Mesenteric fat pad (tissue), 1 donor: ENCODE measurements at places on chromosomes 13 and 19. TPM values are rescaled to one million over a fixed set of nuclear protein-coding genes. Genes with fewer than 3 reads are reported as not detected.
A peak's percentile ranks its signal among the peaks of the same experiment; 100 is the strongest.

KIR2DL4 gene
- total RNA-seq: 0.22 TPM

GPR12 gene
- total RNA-seq: not detected

DNA sequence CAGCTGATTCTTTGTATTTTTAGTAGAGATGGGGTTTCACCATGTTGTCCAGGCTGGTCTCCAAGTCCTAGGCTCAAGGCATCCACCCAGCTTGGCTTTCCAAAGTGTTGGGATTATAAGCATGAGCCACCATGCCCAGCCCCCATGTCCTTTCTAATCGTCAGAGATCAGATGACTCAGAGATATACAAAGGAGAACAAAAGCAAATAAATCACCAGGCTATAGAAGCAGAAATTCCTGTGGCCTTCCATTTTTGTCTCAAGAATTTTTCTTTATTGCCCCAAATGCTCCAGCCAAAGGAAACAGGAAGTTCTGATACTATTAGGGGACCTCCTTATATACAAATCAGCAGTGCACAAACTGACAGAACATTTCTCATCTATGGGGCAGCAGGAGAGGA, 207.8 kb downstream of the RFC3 start:
- no peak for DNase-seq

OLFM4 gene
- total RNA-seq: 0.80 TPM

HSPB6 gene
- 506 TPM for total RNA-seq

DNA sequence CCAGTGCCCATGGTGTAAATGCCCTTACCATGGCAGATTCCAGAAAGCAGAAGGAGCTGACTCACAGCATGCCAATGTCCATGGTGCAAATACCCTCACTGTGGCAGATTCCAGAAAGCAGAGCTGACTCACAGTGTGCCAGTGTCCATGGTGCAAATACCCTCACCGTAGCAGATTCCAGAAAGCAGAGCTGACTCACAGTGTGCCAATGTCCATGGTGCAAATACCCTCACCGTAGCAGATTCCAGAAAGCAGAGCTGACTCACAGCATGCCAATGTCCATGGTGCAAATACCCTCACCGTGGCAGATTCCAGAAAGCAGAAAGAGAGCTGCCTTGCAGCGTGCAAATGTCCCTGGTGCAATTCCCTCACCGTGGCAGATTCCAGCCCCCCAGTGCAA, 163.8 kb upstream of the SOX1 start:
- DNase-seq: peak; percentile 43

CYSLTR2 gene
- 0.64 TPM for total RNA-seq

ADGRE2 gene
- total RNA-seq: 10.9 TPM

KCNN4 gene
- 3.1 TPM for total RNA-seq

TUBB4A gene
- total RNA-seq: 0.48 TPM

DNA sequence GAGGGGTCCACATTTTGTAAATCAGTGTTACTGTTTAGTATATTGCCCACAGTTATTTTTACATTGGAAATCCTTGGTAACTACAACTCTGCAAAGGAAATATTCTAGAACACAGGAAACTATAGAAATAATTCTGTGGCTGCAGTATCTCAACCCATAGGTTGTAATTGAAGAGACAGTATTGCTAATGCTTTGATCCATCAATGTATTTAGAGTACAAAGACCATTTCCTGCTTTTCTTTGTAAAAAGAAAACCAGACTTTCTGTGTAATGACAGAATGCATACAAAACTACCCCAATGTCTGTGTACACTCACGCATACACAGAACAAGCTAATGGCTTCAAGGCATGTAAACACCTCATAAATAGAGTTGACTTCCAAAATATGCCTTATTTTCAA, 622.1 kb upstream of the ARGLU1 start:
- DNase-seq: no peak

OR7D4 gene
- total RNA-seq: not detected

GRCh38 chr19:55495646-55496349, 7.6 kb downstream of the SSC5D start:
- DNase-seq: no peak

GRCh38 chr13:99386495-99386894, 79.3 kb upstream of the GPR183 start:
- no peak for DNase-seq

DNA sequence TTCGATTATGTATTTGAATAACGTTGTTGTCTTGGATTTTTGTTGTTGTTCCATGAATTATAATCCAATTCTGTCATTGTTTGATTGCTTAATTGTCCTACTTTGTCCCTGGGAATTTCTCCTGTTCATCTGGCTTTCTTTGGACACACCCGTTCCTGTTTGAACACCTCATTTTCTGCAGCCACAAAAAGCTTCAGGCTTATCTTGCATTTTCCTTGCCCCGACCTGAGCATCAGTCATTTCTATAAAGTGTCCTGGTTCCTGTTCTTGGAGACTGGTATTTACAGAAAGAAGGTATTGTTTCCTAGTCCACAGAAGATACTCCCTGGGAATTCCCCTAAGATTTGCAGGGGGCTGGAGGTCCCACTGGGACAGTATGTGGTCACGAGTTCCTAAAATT, 731.8 kb upstream of the ARGLU1 start:
- no peak for DNase-seq

LILRA1 gene
- 3.7 TPM for total RNA-seq

DNA sequence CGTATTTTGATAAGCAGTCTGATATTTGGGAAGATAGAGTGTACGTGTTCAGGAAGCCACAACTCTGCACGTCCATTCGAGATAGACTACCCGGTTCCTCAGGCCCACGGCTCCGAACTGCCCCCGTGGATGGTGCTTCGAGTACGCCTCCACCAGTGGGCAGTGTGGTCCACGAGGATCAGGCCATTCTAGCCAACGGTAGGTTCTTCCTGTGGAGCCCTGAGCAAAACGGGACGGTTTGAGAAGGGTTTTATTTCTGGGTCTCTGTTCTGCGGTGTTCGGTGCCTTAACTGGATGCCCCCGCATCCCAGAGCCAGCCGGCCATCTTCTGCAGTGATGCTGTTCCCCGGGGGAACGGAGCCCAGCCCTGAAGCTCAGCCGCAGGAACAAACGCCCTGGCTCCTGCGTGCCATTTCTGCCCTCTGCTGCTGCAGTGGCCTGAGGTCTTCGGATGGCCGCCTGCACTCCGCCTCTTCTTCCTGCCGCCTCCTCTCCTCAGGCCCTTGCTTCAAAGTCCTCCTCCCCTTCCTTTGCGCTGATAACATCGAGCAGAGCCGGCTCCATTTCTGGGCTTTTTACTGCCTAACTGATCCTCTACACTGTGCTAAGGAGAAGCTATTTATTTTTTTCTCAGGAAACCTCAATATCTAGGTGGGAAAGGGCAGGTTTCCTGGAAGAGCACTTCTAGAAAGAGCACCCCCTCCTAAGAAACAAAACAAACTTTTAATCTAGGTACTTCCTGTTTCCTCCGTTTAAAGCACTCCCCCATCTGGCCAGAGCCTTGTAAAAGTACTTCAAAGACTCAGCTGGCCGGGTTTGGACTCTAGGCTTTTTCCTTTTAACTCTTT, 36.2 kb upstream of the SLC46A3 start:
- DNase-seq: no peak

NOVA2 gene
- 15.4 TPM for total RNA-seq

TMEM272 gene
- 0.32 TPM for total RNA-seq

- no peak for DNase-seq
Measured at GRCh38 chr13:32745509-32745908, 159.3 kb downstream of the PDS5B start.

DNA sequence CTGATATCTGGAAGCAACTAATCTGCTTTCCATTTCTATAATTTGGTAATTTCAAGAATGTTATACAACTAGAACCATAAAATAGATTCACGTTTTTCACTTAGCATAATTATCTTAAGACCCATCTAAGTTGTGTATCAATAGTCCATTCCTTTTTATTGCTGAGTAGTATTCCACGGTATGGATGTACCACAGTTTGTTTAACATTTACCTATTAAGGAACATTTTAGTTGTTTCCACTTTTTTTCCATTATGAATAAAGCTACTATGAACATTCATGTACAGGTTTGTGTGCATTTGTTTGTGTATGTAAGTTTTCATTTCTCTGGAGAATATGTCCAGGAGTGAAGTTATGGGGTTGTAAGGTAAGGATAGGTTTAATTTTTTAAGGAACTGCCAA, 18.3 kb upstream of the ZNF112 start:
- DNase-seq: no peak

- DNase-seq: peak; percentile 85
Measured at GRCh38 chr19:35346193-35347052, 1.3 kb upstream of the FFAR1 start.

KIR3DL1 gene
- not detected for total RNA-seq

GRCh38 chr13:32987462-32987861, 28.8 kb upstream of the KL start:
- DNase-seq: no peak

DNA sequence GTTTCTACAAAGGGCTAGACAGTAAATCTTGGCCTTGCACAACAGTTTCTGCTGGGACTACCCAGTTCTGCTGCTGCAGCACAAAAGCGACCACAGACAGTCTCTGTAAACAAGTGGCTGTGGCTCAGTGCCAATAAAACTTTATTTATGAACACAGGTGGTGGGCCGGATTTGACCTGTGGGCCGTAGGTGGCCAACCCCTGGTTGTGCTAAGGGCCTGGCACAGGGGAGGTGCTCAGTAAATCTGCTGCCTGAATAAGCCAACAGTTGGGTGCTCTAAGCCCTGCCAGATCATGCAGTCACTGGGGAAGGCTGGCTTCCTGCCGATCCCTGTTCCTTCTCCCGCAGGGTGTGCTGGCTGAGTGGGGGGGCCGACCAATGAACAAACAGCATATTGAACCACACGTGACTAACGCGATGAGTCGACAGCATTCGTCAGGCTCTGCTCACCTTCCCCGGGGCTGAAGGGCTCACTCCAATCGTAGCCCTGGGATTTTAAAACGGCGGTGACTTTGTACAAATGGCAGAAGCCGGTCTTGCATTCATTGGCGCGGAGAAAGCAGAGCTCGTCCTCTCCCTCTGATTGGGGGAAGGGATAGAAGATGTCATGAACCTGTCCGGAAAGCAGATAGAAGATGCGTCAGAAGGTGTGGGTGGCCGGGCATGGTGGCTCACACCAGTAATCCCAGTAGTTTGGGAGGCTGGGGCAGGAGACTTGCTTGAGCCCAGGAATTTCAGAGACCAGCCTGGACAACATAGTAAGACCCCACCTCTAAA, 24.3 kb upstream of the MYDGF start:
- no peak for DNase-seq

DNA sequence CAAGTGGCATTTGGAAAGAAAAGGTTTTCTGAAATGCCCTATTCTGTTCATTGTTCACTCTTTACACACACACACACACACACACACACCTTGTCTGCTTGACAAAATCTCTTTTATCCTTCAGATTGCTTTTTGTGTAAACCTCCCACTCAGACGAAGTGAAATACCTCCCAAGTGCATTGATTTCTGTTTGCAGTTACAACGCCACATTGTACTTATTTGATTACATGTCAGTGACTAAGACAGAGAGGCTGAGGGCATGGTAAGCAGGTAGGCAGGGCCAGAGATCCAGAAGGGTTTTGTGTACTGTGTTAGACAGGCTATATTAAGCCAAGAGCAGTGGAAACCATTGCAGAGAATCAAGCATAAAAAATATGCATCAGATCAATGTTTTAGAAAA, 561.8 kb downstream of the GPC6 start:
- DNase-seq: no peak

GRCh38 chr13:33099860-33100259, 83.6 kb downstream of the KL start:
- no peak for DNase-seq

DNA sequence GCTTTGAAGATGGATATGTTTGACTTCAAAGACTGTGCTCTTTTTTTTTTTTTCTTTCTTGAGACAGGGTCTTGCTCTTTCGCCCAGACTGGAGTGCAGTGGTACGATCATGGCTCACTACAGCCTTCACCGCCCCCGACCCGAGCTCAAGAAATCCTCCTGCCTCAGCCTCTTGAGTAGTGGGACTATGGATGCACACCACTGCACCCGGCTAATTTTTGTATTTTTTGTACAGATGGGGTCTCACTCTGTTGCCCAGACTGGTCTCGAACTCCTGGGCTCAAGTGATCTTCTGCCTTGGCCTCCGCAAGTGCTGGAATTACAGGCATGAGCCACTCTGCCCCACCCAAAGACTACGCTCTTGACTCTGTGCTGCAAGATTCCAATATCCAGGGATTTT, 50.4 kb downstream of the SPTBN4 start:
- no peak for DNase-seq

HAUS8 gene
- total RNA-seq: 7.2 TPM

DNA sequence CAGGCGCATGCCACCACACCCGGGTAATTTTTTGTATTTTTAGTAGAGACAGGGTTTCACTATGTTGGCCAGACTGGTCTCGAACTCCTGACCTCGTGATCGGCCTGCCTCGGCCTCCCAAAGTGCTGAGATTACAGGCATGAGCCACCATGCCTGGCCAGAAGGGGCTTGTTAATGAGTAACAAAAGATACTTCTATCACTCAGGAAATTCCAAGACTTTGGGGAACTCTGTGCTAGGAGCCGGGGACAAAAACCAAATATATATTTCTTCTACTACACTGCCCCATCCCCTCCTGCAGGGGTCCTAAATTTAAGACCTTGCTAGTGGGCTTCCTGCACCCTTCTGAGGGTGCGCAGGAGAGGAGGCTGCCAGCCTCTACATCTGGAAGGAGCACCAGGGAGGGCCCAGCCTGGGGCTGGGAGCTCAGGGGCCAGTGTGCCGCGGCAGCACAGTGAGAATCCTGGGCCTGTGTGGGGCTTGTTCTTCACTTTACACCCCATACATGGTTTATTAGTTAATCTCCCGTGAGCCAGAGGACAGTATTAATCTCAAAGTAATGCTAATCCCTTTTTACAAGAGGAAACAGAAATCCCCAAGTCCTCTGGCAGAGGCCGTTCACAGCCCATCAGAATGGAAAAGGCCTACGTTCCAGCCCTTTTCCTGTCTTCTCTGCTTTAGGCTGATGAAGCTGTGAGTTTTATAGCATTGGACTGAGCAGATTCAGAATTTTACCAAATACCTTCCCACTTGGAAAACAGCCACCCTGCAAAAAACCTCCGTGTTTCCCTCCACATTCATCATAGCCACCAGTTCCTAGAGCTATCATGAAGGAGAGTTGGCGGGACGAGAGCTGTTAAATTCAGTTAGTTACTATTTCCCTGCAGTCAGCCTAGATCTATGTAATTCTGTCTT, 44.4 kb upstream of the NPAS1 start:
- DNase-seq: no peak

GPR18 gene
- total RNA-seq: not detected

- DNase-seq: no peak
Measured at GRCh38 chr19:6719992-6720368, 470 bp downstream of the C3 start.

GRCh38 chr13:49084961-49085360, 109.2 kb downstream of the FNDC3A start:
- DNase-seq: no peak

CLEC4G gene
- 10.1 TPM for total RNA-seq
